ENCODE measurements at places on chromosomes 11 and 22.

DNA sequence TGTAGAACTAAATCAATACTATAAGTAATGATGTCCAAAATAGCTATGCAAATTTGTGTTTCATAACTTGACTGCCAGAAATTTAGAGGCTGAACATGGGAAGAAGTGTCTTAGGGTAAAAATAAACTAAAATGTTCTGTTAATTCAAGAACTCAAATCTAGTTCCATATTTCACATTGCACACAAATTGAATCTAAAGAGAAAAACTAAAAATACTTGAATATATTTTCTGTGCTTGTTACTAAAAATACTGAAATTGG lies 43.5 kb downstream of the FANCF start:
- DNase-seq: no peak

DNA sequence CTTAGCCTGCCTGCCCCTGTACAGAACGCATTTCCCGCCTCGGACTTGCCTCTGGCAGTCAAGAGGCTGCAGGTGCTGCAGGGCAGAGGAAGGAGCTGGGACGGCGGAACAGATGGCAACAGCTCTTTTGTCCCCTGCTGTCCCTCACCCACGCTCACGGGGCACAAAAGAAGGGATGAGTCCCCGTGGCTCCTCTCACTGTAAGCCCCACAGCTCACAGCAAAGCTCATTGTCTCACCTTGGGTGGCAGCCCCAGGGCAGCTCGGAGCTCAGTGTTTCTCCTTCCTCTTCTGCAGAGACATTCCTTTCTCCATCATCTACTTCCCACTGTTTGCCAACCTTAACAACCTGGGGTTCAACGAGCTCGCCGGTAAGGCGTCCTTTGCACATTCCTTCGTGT lies 24.3 kb downstream of the SLC25A18 start:
- DNase-seq: no peak

DNA sequence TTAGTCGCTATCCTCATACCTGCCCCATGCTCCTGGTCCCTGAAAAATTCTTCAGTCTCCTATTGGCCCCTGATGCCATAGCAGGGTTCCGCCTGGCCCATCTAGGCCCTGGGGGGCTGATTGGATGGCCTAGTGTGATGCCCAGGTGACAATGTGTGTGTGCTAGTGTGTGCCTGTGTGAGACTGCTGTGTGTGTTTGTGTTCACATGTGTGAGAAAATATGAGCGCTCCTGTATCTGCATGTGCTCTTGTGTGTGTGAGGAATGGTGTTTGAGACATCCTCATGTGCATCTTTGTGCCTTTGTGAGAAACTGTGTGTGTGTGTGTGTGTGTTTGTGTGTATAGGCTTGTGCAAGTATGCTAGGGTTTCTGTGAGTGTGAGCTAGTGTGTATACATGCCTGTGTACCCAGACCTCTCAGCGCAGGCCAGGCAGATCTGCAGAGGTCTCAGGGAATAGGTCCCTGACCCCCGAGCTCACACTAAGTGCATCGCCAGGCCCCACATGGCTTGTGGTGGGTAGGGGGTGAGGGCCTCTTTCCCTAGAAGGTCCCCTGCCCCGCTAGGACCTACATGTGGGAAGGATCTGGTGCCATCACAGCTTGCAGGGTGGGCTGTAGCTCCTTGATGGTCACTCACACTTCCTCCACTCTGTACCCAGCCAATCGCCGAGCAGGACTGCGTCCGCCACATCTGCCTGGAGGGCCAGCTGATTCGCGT lies 64.6 kb downstream of the OTOG start:
- no peak for DNase-seq

DNA sequence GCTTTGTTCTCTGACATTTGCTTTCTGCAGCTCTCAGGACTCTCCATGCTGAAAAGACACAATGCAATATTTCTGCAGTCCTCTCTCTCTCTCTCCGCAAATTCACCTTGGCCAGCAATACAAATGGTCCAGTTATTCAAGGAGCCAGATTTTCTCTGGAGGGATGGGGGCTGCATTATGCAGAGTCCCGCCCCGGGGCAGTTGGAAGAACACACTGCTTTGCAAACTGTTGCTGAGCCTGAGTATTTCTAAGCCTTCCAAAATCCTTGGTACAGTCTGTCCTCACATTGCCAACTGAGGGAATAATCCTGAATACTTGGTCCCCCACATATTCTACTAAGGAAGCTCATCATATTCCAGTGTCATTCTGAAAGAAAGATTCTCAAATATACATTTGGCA lies 94.3 kb upstream of the ZC3H12C start:
- DNase-seq: no peak

- no peak for DNase-seq
These were observed 808 bp upstream of the IFITM2 start for GRCh38 chr11:306645-307371.

- DNase-seq: peak; percentile 68
These were observed 8.9 kb upstream of the NLRP6 start for GRCh38 chr11:269146-269890.

DNA sequence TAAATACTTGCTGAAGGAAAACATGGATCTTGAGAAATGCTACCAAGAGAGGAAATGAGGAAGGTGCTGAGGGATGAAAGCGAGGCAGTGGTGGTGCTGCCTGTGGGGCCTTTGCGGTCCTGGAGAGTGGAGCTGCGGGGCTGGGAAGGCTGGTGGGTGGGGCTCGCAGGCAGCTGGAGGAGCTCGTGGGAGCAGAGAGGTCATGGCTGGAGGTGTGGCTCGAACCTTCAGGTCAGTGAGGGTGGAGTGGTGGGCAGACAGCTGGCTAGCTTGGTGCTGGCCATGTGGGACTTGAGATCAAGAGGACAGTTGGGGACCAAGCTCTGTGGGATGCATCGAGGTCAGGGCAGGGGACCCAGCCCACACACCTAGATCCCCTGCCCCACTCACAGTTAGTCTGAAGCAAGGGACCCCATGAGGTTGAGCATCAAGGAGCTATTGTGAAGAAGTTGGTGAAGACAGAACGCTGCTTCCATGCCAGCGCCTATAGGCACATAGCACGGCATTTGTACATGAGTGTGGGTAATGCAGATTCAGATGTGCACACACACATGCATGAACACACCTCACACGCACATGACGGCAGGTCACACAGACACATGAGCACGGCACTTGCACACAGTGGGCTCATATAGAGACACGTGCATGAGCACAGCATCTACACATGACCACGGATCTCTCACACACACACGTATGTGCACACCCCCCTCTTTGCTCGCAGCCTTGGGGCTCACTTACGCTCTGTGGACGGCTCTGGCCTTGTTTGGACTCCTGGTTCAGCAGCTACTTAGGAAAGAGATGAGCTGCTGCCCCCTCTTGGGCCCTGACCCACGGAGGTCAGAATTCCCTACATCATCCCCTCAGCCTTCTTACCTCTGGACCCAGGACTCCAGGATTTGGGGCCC lies 30.4 kb downstream of the SHANK3 start:
- no peak for DNase-seq

- no peak for DNase-seq
These were observed 17.8 kb downstream of the OR8G5 start for GRCh38 chr11:124274000-124274399.

DNA sequence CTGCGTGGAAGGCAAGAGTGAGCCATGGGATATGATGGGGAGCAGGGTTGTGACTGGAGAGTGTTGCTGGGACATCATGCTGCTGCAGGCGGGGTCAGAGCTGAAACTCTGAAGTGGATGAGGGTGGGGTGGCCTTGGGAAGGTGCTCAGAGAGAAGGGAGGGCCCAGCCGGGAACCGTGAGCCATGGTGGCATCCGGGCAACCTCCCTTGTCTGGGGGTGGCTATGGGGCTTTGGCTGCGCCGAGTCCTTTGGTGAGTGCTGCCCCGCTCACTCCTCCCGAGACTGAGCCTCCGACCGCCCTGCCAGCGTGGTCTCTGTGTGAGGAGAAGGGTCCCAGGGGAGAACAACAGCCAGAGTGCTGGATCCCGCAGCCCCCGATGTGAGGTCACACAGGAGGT lies 632.0 kb downstream of the BRD1 start:
- DNase-seq: no peak

- no peak for DNase-seq
These were observed 7.9 kb downstream of the FEN1 start for GRCh38 chr11:61800331-61801281.

- no peak for DNase-seq
These were observed 5.4 kb downstream of the NEFH start for GRCh38 chr22:29485448-29485847.

DNA sequence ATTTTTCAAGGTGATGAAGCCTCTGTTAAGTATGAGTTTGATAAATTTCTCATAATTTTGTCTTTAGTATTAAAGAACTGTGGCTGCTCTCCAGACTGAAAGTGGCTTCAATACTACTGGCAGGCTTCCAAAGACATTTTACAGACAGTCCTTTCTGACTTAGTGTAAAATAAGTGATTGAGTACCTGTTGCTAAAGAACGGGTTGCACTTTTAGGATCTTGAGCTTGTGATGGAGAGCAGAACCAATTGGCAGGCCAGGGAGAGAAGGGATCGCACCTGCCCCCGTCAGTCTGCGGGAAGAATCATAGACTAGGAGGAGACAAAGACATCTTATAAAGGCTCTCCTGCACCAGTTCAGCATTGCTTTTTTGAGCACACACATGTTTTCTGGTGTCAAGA lies 4.4 kb downstream of the NCAM1 start:
- no peak for DNase-seq

GRCh38 chr11:73995247-73995646 lies 12.6 kb upstream of the UCP2 start:
- DNase-seq: no peak

- DNase-seq: no peak
These were observed 96.6 kb downstream of the COMMD9 start for GRCh38 chr11:36192425-36193289.

- DNase-seq: no peak
These were observed 414.0 kb downstream of the MN1 start for GRCh38 chr22:27387561-27387960.

GRCh38 chr11:22930816-22931594 lies 70.7 kb upstream of the CCDC179 start:
- no peak for DNase-seq

DNA sequence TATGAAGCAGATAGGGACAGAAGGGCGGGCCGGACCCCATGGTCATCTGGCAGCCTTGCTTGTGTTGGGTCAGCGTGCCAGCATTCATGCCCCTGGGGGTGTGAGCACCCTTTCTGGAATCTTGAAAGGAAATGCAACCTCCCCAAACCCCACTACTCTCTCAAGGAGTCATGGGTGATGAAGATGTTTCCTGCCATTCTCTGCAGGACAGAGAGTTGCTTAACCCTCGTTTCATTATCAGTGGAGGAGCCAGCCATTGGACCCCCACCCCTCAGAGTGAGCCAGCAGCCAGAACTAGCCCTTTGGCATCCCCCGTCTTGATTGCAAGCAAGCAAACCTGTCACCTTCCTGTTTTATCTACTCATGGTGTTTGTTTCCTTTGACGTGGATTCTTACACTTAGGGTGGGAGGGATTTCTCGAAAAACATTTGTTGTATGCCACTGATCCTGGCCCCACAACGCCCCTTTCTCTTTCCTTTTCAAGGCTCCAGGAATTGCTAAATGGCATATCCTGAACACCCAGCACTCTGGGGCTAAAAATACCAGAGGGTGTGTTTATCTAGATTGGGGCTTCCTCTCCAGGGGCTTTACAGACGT lies 258.3 kb downstream of the ETS1 start:
- DNase-seq: peak; percentile 68

- DNase-seq: peak; percentile 44
These were observed 142.9 kb downstream of the CRYBB2 start for GRCh38 chr22:25362215-25362882.

GRCh38 chr22:39303358-39303757 lies 16.1 kb downstream of the RPL3 start:
- DNase-seq: no peak

DNA sequence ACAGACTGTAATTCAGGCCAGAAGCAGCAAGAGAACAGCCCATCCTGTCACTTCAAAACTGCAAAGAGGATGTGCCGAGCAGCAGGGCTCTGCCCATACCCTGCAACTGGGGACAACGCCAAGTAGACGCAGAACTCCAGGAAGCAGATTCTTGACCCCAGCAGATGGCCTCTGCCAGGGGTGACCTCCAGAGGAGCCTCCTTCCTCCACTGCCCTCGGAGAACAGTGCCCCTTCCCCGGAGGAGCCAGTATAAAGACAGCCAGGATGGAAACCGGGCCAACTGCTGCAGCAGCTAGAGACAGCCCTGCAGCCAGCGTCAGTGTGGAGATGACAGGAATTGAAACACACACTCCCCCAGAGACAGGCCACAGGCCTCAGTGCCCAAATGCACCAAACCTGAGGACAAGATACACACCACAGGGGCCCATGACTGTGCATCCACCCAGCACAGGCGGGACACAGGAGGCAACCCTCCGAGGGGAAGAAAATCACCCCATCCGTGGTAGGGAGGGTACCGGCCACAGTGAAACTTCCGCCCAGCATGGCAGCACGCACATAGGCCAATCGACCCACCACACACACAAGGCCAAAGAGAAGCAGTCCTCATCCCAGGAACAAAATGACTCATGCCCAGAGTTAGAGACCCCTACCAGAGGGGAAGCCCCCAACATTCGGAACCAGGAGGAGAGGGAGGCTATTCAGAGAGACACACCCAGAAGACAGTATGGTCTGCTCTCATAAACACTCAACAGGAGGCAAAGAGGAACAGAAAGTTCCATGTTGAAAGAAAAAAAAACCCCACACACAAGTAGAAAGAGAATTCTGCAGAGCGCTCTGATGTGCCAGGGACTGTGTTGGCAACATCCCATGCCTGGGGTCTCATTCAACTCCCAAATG lies 5.6 kb downstream of the AHNAK start:
- peak; percentile 52 for DNase-seq

GRCh38 chr22:24289741-24290163 lies 19.1 kb downstream of the SPECC1L start:
- DNase-seq: no peak

DNA sequence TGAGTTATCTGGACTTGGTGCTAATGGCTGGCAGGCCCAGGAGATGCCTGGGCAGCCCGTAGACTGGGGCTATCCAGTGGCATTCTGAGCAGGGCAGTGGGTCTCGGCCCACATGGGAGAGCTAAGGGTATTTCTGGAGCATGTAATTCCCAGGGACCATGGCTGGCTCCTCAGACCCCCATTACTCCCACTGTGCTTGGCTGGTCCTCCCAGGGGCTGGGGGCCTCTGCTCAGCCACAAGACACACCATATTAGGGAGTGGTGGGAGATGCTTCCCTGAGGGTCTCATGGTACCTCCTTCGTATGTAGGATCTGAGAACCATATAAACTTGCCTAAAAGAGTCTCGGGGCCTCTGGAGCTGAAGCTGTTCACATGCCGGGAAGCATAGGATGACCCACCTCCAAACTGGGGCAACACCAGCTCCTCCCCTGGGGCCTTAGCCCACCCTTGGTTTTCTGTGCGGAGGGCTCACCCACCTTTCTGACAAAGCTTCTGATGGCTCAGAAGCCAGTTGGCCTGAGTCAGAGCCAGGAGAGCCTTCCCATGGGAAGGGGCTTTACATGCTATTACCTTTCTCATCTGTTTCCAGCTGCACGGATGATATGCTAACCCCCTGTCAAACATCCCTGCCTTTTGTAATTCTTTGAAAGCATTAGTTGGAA lies 9.5 kb upstream of the FTH1 start:
- DNase-seq: no peak

- DNase-seq: peak; percentile 16
These were observed 31.0 kb upstream of the PPP2R1B start for GRCh38 chr11:111797145-111797581.

- peak; percentile 29 for DNase-seq
These were observed 26.6 kb upstream of the IL17RA start for GRCh38 chr22:17057959-17058814.

All from CD4-positive, alpha-beta T cell treated with Interleukin-15 for 1 hour (primary cell).